ENCODE measurements at places on chromosomes 5 and 9.

DNA sequence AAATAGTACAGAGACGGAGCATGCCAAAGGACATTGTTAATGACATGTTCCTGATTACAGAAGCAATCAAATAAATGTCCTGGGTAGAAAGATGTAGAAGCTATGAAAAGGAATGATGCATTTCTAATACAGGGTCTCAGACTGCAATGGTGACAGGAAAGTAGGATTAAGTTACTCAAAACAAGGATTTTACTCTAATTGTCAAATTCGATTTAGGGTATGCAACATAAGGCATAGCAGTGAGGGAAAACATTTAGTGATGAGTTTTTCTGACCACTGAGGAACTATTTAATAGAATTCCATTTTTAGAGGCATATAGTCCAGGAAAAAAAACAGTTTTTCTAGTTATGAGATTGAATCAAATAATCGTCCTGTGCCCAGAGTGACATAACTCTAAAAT, 715.1 kb upstream of the ACO1 start:
- DNase-seq: no peak

DNA sequence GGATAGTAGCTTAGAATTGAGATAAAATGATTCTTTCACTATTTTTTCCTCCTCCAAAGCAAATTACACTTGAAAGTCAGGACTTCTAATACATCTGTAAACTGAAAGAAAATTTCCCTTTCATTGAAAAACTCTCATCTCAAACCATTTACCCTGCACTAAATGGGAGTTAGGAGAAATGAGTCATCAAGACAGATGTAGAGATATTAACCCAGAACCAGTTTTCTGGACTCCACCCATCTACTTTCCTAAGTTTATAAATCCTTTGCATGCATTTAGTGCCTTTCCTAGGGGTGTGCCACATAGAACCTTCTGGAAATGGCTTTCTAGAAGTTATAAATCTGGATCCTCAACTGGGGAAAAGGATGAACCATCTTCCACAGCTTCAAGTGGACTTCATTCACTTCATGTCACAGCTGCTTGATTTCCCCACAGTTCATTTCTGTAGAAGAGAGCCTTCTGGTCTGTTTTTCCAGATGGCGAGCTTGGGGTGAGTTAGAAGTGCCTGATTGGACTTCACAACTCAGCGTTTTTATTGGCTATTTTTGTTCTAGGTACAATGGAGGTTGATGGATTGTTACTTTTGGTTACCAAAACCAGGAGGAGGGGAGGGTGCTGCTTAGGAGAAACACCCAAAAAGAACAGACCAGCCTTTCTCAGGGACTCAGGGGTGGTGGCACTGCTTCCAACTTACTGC, 72.5 kb upstream of the GPR151 start:
- no peak for DNase-seq

DNA sequence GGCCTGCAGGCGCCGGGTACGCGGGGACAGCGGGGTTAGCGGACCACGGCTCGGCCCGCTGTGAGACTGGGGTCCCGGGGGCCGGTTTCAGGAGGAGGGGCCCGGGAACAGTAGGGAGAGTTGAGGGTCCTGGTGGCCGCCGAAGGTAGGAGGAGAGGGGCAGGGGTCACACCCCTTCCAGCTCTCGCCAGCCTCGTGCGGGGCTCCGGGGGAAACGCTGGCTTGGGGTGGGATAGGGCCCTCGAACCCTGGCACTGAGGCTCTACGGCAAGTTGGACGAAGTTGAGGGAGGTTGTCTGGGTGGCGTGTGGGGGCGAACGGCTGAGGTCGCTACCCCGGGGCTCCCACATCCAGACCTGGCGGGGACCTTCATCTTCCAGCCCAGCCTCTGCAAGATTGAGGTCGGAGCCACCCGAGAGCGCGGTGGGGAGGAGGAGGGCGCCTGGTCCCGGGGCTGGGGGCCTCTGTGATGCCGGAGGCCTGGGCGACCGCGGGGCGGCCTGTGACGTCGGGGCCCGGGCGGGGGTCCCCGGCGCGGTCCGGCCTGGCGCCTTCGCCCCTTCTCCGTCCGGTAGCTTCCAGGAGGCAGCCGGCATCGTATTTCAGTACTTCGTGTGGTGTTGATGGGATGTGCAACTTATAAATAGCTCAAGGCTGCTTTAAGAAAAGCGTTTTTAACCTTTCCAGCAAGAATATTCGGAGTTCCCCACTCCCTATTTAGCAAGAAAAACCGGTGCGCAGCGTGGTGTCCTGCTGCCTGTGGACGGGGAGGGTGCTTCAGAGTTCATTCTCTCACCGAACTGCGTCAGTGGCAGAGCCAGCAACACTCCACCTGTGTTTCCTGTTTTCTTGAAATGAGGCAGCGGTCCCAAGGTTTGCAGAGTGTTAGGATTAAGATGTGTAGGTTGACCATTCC, 902 bp downstream of the HABP4 start:
- no peak for DNase-seq

GRCh38 chr9:95870906-95871305, 4.6 kb upstream of the ERCC6L2 start:
- no peak for DNase-seq

- no peak for DNase-seq
These were observed 132.4 kb downstream of the MCTP1 start for GRCh38 chr5:95152535-95152934.

GRCh38 chr9:134247918-134248631, 78.2 kb upstream of the RXRA start:
- DNase-seq: no peak
